HepG2 (cell line): ENCODE measurements at places on chromosomes 1 and 21. TPM values are rescaled to one million over a fixed set of nuclear protein-coding genes. Genes with fewer than 3 reads are reported as not detected.

DNA sequence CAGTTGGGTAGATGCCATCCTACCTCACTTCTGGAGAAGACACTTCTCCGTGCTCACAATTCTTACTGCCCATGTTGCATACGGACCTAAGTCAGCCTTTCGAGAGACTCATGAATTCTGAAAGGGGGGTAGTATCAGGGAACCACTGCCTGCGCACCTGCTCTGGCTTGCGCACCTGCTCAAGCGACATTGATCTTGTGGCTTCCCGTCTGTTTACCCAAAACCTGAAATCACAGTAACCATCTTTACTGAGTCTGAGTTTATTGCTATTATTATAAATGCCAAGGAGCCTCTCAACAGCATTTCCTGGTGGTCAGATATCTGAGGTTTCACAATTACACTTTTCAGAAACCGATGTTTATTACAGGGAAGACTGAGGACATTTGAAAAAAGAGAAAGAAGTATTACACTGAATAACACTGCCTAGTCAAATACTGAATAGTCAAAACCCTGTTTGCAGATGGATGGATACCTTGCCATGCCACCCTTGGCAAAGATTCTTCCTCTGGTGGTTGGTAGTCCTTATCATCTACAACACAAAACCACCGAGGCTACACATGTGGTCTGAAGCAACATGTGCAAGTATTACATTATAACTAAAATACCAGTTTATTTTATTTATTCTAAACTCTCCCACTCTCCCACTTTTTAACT, 208.7 kb downstream of the SIPA1L2 start:
- H3K27ac ChIP-seq, result no peak overlapping the region
- H3K4me1 ChIP-seq, result no peaks in the 10 kb centered on the region
- H3K36me3 ChIP-seq, result no peaks in the 10 kb centered on the region
- peaks cover 17% of the 10 kb centered on the region; the same call in 2 of the 3 replicates for H3K27me3 ChIP-seq

Gene FAM151A
- 1.5 and 3.6 TPM in 2 replicates for total RNA-seq

DNA sequence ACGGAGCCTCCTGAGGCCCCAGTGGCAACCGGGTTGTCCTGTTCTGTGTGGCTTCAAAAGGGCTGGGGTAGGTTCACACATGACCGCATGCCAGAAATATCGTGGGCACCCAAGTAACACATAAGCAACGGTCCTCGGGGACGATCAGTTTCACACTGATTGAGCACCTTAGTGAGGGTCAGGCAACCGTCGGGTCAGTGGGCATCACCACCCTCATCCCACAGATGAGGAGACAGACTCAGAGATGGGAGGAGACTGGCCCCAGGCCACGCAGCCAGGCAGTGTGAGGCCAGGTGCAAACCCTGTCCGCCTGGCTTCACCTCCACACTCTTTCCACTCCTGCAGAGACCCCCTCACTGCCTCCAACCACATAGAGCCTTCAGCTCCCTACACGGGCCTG, 309.8 kb downstream of the MATN1 start:
- H3K27me3 ChIP-seq, result peaks cover 3% of the 10 kb centered on the region; the same call in 1 of the 3 replicates
- no peaks in the 10 kb centered on the region for H3K4me1 ChIP-seq
- DNase-seq, result no peak
- no peak overlapping the region for H3K4me3 ChIP-seq

GRCh38 chr1:34406833-34407539, 230.3 kb downstream of the C1orf94 start:
- H3K4me1 ChIP-seq, result no peaks in the 10 kb centered on the region
- no peak overlapping the region for H3K27ac ChIP-seq
- H3K27me3 ChIP-seq, result no peaks in the 10 kb centered on the region; the same call in 2 of the 3 replicates
- no peak for DNase-seq
